Stimulated activated CD4-positive, alpha-beta T cell treated with anti-CD3 and anti-CD28 coated beads, Interleukin-15, amount 100 ng/mL, for 1 hour (primary cell): ENCODE measurements at places on chromosomes 2 and 18.

DNA sequence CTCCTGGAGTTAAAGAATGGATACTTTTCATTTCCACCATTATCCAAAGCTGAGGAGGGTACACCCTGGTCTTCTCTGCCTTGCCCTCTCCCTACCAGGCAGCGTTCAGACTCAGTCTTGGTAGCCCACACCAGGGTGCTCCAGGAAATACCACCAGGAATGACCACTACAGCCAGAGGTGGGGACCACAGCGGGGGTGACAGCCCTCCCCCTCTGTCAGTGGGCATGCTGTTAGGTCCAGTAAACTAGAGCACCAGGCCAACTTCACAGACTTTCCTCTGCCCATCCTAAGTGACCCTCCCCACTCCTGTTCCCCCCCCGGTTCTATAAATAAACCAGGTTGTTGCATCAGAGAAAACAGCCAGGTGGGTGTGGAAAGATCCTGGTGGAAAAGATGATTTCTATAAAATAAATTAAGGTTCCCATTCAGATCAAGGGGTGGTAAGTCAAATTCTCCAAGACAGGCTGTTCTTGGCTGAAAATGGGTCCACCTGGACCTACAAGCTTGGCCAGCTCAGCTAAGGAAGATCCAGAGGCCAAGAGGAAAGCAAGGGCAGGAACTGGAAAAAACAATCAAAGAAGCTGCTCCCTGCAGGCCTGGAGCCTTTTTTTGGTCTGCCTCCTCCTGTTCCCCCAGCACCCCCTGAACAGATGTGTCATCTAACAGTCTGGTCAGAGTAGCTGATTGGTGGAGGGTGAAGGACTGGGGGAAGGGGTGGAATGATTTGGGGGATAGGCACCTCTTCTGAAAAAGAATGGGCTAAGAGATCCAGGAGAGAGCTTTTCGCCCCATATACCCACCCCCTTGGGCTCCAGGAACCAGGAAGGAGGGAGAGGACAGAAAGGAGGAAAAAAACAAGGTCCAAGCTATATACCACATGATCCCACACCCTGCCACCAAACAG lies 2.3 kb downstream of the RAB11FIP5 start:
- DNase-seq: no peak

GRCh38 chr2:119772128-119772527 lies 12.4 kb downstream of the PTPN4 start:
- DNase-seq: no peak

- DNase-seq: no peak
Observed at GRCh38 chr2:157691695-157692094, 63.0 kb upstream of the ACVR1C start.

DNA sequence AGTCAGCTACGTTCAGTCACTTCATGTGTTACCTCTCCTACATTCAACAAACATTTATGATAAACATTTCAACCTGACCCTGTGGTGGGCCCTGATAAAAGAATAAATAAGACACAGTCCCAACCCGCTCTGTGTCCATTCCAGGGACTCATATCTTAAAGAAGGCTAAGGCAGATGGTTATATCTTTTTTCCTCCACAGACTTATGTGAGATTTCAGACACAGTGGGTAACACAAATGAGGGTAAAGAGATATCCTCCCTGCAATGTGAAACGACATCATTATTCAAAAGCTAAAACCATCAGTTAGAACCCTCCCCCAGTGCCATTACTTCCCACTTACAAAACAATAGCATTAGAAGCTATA lies 11.1 kb upstream of the HNRNPLL start:
- DNase-seq: no peak

DNA sequence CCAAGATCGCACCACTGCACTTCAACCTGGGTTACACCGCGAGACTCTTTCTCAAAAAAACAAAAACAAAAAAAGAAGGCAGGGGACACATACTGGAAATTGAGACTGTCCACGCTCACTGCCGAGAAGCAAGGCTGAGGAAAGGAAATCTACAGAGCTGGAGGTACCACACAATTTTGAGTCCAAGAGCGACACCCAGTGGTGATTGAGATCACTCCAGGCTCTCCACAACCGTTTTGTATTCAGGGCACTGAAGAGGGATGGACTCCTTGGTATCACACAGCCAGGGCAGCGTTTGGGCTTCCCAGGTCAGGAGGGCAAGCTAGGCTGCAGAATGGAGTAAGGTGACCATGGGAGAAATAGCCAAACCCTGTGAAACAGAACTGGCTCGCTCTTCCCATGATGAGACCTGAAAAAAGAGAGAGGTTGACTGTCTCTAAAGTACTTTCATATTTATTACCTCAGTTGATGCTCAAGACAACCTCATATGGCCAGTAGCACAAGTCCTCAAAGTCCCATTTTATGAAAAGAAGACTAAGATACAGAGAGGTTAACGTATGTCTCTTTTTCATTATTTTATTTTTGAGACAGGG lies 74.5 kb upstream of the YPEL5 start:
- peak; percentile 17 for DNase-seq
